ENCODE measurements at places on chromosomes 12 and 14. TPM values are rescaled to one million over a fixed set of nuclear protein-coding genes. Genes with fewer than 3 reads are reported as not detected.

DNA sequence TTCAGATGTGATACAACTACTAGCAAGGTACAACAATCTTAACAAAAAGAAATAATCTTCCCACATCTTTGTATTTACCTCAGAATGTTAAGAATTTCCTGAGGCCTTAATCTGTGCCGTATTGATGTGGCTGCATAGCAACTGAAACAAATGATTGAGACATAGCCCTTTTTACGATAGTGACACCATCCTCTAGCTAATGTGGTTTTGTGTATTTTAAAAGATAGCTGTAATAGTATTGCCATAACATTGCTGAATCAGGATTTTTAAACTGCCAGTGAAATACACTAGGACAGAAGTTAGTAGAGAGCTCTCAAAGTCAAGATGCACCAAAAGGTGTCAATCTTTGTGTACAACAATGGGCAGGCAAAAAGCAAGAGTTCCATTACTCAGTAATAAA lies 11.9 kb downstream of the NPAS3 start:
- DNase-seq, result no peak

DNA sequence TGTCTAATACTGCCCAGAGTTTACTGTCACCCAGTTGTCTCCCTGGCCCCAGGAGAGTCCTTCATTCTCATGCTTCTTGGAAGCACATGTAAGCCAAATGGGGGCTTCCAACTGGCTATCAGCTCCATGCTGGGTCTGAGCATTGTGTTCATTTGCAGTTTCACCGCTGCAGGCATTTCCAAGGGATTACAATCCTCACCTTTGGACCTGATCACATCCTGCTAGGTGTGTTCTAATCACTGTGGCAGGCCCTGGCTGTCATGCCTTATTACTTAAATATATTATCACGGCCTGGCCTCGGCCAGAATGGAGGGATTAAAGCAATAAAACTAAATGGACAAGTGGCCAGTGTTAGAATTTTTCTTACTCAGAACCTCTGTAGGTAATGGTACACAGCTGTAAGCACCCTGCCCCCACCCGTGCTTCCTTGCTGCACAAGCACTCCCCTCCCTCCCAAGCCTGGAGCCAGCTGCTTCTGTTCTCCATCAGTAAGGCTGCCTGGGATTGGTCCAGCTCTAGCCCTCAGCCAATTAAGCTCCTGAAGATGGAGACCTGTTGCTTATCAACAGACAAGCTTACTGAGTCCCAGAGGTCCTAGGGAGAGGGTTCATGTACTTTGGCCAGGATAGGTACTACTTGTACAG lies 175.9 kb upstream of the RBM19 start:
- no peak for DNase-seq

GRCh38 chr12:108839018-108839889 lies 18.1 kb downstream of the SSH1 start:
- DNase-seq, result no peak

- no peak for DNase-seq
These were observed 25.1 kb downstream of the STX2 start for GRCh38 chr12:130813949-130814348.

DNA sequence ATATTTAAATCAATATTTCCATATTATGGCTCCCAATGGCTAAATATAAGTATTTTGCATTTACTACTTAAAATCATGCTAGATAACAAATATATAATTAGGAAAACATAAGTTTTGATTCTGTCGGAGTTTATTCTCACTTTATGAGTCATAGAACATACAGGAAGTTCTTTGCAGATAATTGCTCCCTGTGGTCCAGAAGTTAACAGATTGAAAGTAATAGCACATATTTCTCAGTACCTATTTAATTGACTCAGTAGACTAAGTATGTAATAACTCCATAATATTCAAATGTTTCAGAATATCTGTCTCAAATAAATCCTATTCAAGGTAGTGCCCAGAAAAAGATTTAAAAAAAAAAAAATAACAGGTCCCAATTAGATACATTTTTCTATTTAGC lies 806.0 kb upstream of the ATXN7L3B start:
- no peak for DNase-seq

DNA sequence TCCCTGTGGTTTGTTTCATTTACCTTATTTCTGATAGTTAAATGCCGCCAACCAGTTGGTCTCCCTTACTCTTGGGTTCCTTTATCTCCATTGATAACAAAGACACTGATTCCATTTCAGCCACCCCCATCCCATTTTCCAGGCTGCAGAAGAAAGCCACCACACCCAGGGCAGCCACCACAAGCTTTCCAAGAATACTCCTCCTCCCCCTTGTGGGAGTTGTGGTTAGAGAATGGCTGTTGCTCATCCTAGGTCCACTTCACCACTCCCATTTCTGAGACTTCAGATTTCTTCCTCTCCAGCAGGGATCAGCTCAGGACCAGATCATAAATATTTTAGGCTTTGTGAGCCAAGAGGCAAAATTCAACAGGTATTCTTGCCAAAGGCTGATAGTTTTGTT lies 73.9 kb downstream of the ANO4 start:
- DNase-seq, result no peak

- no peak for DNase-seq
These were observed 25.8 kb upstream of the ACTN1 start for GRCh38 chr14:69004731-69005431.

GRCh38 chr12:27841392-27841882 lies 61.4 kb upstream of the MANSC4 start:
- DNase-seq, result no peak

- DNase-seq, result peak; percentile 74
These were observed 33.5 kb upstream of the NXPH4 start for GRCh38 chr12:57182918-57183575.

DNA sequence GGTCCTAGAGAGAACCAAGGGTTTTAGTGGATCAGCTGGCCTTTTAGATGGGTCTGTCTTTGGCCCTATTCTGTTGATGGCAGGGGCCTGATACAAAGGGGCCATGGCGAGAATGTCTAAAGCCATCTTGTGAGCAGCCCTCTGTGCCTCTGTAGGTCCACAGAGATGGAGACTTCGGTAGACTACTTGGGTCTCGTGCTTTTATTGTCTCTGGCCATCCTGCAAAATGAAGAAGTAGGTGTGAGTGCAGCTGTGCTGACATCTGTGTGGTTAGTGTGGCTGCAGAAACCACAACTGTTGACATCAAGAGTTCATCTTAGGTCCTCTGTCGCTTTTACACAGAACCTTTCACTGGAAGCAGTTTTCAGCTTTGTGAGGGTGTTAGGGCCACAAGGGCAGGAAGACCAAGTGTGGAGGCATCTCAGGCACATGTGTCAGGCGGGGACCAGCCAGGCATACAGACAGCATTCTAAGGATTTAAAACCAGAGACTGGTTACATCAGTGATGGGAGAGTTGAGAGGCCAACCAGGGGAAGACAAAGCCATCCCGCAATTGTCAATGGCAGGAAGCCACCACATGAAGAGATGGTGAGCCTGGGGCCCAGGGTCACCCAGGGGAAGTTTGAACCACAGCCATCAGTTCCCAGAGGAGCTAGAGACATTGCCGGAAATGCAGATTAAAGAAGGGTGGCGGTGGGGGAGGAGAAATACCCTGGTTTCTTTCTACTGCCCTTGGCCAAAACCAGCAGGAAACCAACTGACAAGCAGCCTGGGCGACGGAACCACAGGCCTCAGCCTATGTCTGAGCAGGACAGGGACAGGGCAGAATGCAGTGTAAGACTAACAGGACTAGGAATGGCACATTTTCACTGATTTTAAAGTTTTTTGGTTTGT lies 13.0 kb upstream of the TPCN1 start:
- peak; percentile 83 for DNase-seq

DNA sequence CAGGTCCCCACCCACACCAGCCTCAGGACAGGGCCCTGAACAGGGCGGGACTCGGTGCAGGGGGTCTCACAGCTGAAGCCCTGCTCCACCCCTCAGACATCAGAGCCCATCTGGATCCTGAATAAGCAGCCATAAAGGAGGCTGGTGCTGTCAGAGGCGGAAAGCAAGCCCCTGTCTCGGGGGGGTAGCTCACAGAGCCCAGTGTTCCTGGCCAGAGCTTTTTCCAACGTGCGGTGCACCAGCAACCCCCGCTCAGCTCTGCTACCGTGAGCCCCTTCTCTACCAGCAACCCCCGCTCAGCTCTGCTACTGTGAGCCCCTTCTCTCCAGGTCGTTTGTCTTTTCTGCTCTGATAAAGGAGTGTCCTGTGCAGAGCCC lies 136.5 kb upstream of the SFSWAP start:
- DNase-seq, result no peak

- no peak for DNase-seq
These were observed 149.7 kb downstream of the PHLDA1 start for GRCh38 chr12:75881920-75882319.

GRCh38 chr14:68099495-68100045 lies 280.0 kb downstream of the RAD51B start:
- no peak for DNase-seq

- DNase-seq, result no peak
These were observed 28.1 kb downstream of the TCHP start for GRCh38 chr12:109928058-109928656.

GRCh38 chr12:99611599-99611998 lies 36.0 kb upstream of the GARIN6 start:
- DNase-seq, result no peak

GRCh38 chr12:22340143-22340542 lies 5.6 kb upstream of the ST8SIA1 start:
- DNase-seq, result no peak

DNA sequence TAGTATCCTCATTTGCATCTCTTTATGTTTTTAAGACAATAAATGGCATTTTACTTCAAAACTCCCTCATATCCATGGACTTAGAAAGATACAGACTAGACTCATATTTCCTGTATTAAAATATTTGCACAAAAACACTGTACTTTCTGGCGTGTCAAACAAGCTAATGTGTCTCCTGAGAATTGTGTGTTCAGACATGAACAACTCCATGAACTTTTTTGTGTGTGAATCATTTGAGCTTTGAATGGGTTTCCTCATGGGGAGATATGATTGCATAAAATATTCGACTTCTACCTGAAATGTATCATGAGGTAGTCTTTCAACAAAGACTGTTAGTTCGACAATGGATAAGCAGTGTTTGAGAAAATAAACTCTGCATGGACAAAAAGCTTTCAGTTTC lies 58.8 kb downstream of the TMEM30B start:
- DNase-seq, result no peak

DNA sequence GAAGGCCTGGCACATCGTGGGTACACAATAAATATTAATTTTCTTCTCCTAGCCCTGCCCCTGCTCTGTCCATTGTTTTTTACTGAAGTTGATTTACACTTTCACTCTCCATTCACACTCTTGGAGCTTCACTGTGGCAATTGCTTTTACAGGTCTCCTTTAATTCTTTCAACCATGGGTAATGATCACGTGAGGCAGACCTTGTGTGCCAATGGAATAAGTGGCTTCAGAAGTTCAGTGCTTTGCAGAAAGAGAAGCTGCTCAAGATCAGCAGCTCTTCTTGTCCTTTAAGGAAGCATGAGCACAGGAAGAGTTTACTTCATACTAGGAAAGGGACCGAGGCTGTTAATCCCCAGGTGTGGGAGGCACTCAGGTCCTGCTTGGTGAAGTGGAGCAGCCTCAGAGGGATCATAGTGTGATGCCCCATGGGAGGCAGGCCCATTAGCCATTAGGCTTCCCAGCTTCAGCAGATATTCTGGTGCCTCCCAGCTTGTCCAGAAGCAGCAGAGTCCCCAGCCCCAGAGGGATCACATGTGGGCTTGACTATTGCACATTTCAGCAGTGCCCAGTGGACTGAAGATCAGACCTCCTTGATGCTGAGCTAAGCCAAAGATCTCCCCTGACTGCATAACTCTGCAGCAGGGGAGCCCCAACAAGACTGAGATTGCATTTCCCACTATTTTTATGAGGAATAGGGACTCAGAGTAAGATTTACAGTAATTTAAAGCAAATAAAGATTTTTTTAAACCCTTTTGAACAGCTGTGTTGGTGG lies 5.0 kb upstream of the SLC35F4 start:
- no peak for DNase-seq

- peak; percentile 44 for DNase-seq
These were observed 890 bp downstream of the TEP1 start for GRCh38 chr14:20412411-20412810.

DNA sequence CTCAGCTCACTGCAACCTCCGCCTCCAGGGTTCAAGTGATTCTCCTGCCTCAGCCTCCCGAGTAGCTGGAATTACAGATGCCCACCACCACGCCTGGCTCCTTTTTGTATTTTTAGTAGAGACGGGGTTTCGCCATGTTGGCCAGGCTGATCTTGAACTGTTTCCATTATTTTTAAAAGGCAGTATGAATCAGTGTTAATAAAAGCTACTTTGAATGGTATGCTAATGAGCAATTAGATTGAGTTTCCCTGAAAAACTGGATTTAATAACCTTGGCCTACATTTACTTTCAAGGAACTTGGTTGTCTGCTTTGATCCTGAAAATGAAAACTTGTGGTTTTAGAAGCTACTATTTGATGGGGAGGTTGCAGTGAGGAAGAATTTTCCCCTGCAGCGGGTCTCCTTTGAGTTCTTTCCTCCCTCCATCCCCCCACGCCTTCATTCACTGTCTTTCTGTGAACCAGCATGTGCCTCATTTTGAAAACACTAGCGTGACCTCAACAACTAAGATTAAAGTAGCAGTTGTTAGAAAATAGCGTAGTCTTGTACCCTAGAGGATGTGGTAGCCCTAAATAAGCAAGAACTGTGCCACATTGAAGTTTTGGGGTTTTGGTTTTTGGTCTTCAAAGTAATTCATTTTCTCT lies 17.8 kb upstream of the RPS6KA5 start:
- DNase-seq, result peak; percentile 91

- DNase-seq, result peak; percentile 9
These were observed 41.3 kb downstream of the MED13L start for GRCh38 chr12:116236148-116236731.

- peak; percentile 75 for DNase-seq
These were observed 15.3 kb upstream of the ADSS1 start for GRCh38 chr14:104708606-104709268.

GRCh38 chr12:123167329-123167728 lies 16.4 kb upstream of the PITPNM2 start:
- DNase-seq, result no peak

- no peak for DNase-seq
These were observed 24.3 kb downstream of the DDX24 start for GRCh38 chr14:94056579-94057308.

DNA sequence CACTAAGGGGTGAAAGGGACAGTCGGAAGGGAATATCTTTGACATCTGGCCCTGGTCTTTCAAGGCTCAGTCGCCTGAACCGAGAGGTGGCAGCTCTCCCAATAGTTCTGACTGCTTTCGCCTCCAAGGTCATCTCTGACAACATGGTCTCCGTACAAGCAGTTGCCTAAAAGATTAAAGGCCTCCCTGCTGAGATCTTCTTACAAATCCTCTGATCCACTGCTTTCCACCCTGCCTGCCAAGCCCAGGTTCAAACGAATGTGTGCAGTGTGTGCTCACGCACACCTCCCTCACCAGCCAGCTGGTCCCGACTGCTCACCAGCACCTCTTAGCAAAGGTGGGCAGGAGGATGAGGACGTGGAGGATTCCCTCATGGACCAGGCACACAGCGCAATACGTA lies 10.4 kb downstream of the B4GALNT3 start:
- no peak for DNase-seq

- no peak for DNase-seq
These were observed 70.0 kb downstream of the PDE3A start for GRCh38 chr12:20438299-20438779.

The DTX3 gene
- 4.2 TPM for polyA plus RNA-seq

The VSIG10 gene
- polyA plus RNA-seq, result 1.8 TPM

The DDX47 gene
- 67.5 TPM for polyA plus RNA-seq

The WNT5B gene
- polyA plus RNA-seq, result not detected

The RAD9B gene
- polyA plus RNA-seq, result 0.91 TPM

The DNAI7 gene
- polyA plus RNA-seq, result 0.07 TPM

The GTF2A1 gene
- polyA plus RNA-seq, result 7.3 TPM
